ENCODE measurements at places on chromosomes 1 and 21.
A peak's percentile ranks its signal among the peaks of the same experiment; 100 is the strongest.

GRCh38 chr1:53348486-53349368 is 20.9 kb upstream of the LRP8 start:
- no peak for DNase-seq

DNA sequence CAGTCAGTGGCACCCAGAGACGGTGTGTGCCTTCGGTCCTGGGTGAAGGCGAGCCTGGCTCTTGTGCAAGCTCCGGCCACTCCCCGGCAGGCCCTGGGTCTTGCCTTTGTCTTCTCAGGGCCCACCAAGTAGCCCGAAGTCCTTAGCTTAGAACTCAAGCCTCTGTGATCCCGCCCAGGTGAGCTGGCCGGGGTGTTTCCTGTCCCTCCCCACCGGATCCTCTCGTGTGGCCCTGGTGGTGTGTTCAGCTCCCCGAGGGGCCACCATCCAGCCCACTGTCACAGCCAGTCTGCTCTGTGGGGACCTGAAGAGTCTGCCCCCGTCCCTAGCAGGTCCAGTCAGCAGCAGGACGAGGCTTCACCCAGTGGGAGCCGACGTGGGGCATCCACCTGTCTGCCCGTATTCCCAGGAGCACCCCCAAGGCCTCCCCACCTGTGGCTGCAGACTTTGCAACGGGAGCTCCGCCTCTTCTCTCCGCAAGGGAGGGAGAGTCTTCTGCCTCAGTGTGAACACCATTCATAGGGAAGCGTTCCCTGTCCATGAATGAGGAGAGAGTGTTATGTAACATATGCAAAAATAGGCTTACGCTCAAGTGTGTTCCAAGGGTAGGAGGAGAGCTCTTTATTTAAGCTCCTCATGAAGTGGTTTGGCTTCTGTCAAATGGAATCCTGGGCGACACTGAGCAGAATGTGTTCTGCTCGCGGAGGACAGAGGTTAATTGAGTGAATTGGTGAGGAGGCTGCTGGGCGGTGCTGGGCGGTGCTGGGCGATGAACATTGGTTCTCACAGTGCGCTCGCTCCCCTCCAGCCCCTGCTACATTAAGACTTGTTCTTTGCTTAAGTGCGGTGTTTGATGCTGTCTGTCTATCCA is 108.9 kb downstream of the CRYAA start:
- DNase-seq = peak; percentile 3

DNA sequence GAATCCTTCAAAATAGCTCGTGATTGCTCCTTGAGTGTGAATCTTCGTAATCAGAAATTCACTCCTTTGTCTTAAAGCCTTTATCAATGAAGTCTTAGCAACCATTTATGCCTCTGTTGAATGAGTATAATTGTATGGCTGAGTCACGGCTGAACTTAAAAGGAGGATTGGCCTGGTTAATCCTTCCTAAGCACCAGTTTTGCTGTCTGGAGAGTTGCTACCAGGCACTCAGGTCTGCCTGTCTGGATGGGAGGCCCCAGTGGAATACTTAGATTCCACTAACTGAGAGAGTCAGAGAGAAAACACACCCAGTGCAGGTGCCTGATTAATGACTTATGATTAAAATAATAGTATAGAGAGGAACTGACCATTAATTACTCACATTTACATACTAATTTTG is 7.6 kb upstream of the HHAT start:
- no peak for DNase-seq

- DNase-seq = peak; percentile 90
Measured at GRCh38 chr1:198157241-198157846, 546 bp downstream of the NEK7 start.
